DMS79 (cell line): ENCODE measurements at places on chromosomes 7 and 10.

GRCh38 chr7:1950066-1950451, 280.0 kb downstream of the ELFN1 start:
- no peak for DNase-seq

- no peak for DNase-seq
Observed at GRCh38 chr10:124009231-124010015, 84.0 kb downstream of the CHST15 start.

DNA sequence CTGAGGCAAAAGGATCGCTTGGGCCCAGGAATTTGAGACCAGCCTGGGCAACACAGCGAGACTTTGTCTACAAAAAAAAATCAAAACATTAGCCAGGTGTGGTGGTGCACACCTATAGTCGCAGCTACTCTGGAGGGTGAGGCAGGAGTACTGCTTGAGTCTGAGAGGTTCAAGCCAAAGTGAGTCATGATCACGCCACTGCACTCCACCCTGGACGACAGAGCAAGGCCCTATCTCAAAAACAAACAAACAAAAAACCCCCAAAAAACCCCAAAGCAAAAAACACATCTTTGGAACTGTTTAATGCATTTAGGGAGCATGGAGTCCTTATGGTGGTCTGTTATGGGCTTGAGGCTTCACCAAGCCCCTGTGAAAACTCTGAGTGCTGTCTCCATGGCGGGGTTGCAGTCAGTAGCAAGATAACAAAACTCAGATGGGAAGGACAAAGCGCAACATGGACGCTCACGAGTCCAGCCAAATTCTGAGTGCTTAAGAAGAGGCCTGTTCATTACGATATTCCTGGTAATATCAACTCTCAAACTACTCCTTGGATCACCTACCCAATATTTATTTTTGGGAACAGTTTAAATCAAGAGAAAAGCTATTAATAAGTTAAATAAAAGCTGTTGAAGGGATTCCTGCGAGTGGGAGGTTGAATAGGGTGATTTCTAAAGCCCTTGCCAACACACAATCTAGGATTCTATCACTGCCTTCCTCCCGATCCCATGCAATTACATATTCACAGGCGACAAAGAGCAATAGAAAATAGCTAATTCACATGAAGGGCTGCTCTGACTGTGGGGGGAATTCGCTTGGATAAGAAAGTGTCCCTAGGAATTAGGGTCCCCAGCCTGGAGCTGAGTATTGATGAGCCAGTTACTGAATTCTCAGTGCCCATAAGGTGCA, 123.3 kb downstream of the HIPK2 start:
- DNase-seq = no peak

DNA sequence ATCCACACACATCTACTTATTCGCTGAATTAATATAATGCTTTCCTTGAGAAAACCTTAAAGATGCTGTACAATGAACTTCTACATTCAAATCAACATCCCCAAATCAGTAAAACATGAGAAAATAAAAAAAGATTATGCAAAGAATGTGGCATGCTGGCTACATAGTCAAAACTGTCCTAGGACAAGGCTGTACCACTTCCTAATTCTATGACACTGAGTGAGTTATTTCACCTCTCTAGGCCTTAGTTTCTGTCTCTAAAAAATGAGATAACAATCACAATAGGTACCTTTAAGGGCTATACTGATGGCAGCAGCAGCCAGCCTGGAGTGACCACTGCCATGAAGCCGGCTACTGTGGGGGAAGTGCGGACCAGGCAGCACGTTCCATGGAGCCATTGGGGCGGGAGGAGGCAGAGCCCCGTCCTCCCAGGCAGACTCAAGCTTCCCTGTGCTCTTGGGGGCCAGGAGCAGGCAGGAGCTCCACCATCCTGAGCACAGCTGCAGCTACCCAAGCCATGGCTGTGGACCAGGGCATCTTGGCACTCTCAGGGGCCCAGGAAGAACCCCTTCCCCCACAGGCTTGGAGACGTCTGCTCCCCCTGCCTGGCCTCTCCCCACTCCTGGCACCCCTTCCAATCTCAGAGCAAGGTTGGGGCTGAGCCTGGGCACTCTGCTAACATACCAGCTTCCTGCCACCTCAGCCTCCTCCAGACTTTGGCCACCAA, 110.2 kb downstream of the ELAPOR2 start:
- DNase-seq = no peak

DNA sequence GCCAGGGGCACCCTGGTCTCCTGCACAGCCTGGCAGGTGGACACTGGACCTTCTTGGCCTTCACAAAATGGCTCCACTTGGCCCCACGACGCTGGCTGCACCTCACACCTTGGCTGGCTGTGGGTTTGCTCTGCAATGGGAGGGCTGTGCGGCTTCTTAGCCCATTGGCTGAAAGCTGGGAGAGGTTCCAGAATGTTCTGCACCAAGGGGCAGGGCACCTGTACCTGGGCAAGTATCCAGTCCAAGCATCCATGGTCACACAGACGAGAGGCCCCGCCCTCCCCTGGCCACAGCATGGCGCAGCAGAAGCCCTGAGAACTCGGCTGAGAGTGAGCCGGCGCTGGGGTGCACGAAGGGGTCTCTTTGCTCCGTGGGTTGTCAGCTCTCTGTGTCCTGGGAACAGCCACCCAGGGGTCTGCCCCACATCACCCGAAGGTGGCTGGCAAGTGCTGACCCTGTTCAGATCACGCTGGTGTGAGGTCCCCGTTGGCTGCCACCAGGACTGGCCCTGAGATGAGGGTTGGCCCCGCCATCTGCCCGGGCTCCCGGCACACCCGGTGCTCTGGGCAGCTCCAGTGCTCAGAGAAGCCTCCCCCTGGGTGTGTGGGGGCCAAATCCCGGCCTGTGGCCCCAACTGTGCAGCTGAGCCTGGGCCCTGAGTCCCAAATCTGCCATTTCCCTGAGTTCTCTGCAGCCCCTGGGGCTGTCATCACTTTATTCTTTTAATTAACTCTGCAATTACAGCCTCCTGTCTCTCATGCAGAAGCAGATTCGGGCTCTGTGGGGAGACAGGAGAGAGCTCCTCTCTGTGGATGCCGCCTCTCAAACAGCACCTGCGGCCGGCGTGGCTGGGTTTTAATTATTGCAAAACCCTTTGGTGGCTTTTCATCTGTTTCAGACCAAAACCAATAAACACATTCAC, 19.4 kb upstream of the ADGRA1 start:
- DNase-seq = no peak

DNA sequence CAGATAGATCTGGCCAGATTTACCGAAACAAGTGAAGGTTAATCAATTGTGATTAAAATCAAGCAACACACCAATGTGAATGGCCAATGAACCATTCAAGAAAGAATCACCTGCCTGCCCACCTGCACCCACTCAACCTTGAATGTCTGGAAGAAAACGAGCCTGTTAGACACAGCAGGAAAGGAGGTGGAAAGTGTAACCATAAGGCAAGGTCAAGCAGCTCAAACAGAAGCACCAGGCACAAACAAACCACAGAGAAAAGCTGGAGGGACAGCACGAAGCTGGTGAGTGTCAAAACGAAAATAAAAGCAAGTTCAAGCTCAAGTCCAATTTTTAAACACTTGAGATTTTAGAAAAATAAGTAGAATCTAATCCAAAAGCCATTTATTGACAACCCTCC, 64.9 kb downstream of the STEAP1B start:
- no peak for DNase-seq

DNA sequence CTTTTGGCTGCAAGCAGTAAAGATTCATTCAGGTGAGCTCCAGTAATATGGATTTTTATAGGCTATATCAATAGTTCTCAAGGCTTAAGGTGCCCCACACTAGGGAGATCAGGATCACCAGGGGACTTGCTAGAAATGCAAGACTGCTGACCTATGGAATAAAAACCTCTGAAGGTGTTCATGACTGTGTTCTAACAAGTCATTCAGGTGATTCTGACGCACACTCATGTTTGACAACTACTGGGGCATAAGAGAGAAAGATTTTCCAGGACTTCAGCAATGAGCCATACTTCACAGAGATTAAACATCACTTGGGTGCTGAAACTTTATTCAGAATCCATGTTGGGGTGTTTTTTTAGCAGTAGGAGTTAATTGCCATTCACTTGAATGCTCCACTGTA, 4.8 kb upstream of the TAS2R38 start:
- DNase-seq = no peak

GRCh38 chr7:151013733-151014497, 10.4 kb downstream of the ATG9B start:
- DNase-seq = no peak

DNA sequence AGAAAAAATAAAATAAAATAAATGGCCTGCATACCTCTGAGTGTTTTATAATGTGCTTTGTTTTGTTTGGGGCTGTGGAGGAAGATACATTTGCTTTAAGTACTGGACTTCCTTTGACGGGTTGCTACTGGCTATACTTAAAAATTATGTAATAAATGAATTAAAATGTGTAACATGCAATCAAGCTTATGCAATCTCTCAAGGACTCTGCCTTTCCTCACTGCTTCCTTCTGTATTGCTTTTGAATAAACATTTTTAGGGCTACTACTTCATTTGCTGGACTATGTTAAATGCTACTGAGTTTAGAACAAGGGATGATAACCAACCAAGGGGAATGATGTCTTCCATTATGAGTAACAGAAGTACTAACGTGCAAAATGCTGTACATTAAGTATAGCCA, 91.6 kb downstream of the ETV1 start:
- no peak for DNase-seq

DNA sequence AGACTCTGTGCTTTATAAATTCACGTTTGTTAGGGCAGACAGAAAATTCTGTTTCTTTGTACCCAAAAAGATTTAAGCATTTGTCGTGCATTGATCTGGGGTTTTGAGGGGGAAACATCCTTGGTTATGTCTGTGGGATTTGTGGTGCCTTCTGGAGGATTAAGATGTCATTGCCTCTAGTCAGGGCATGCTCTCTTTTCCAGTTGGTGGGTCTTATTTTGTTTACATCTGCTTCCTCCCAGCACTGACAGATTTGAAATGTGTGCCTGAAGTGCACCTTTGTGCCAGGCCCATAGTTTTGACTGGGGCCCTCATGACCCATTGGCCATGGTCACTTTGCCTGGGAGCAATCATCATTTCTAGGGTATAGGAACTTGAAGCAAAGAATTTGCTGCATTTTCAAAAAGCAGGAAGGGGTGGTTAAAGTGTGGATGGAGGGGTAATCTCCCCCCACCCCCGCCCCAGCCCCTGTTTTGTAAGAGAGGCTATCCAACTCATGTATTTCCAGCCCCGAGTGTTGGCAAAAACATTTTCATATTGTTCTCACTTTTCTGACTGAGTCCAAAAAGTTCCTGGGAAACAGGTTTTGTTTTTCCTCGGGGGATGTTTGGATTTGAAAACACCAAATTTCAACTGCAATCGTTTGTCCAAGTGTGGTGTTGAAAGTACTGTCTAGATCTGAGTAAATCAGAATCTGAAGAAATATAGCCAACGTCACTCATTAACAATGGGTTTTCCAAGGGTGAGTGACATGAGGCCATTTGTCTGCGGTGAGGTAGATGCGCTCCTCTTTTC, 388.2 kb upstream of the GALNT17 start:
- DNase-seq = no peak

GRCh38 chr7:5012985-5013384, 32.7 kb upstream of the RBAK start:
- DNase-seq = no peak

DNA sequence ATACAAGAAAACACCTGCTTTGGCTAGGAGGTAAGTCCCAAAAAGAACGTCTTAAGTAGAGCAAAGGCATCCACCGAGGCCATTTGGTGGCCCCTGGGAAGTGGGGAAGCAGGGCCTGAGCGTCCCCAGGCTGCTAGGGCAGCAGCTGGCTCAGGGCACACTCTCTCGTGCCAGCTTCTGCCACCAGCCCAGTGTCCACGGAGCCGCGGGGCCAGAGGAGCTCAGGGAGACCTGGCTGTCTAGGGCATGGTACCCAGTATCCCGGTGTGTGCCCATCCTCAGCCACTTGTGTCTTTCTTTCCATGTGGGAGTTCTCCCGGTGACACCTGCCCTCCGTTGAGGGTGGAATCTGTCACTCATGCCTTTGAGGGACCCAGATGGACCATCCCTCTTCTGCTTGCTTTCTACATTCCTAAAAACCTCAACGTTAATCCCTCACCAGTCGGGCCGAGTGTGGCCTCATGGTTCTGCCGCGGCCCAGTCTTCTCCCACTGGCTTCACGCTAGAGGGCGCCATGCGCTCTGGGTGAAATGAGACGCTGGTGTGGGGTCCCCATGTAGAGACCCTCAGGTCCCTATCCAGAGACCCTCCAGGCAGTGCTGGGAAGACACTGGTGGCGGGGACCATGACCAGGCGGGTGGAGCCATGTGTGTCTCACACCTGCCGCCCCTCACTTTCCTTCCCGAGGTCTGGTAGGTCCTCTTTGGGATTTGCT, 9.5 kb upstream of the AP5Z1 start:
- DNase-seq = no peak

DNA sequence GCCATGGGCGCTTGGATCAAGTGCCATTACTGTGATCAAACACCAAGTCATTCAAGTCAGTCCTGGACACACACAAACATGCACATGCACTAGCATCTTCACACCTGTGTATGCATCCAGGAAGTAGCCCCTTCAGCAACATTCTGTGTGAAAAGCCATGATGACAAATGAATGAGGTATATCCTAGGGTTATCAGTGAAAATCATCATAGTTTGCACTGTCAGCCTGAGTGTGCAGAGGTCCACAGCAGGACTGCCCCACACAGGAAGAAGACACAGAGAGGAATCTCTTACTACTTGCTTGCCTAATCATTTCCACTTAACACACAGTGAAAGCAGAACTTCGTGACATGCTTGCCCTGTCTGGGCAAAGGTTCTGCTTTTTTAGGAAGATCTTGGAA, 184.0 kb upstream of the ADO start:
- no peak for DNase-seq

GRCh38 chr10:135601-136464, 578 bp downstream of the ZMYND11 start:
- DNase-seq = no peak

DNA sequence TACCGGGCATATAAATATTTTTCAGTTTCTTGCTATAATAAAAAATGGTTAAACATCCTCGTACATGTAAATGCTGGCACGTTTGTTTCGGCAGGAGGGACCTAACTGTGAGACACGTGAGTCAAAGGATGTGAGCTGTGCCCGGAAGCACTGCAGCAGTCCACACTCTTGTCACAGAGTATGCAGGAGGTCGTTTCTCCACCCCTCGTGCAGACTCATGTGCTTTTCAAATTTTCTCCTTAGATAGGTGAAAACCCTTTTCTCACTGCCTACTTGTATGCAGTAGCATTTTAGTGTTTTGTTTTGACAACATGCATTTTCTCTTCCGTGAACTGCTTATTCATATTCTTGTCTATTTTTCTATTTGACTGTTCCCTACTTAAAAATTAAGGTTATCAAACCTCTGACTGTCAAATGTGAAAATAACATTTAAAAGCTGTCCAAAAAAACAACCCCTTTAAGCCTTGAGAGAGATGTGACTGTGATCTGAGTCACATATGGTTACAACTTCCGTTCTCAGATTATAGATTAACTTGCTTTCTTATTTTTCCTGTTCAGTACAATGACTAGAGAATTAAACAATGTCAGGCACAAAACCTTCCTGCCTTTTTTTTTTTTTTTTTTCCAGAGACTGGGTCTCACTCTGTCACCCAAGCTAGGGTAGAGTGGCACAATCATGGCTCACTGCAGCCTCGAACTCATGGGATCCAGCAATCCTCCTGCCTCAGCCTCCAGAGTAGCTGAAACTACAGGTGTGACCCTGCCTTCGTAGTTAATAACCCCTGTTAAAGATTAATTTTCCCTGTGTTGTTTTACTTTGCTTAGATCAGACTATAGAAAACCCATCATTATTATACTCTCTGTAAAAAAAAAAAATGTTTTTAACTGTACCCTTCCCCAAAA, 45.1 kb downstream of the DPY19L1 start:
- no peak for DNase-seq

- DNase-seq = no peak
Observed at GRCh38 chr7:118844748-118845147, 620.2 kb downstream of the ANKRD7 start.
